ENCODE measurements at places on chromosomes 16 and 17. TPM values are rescaled to one million over a fixed set of nuclear protein-coding genes. Genes with fewer than 3 reads are reported as not detected.

- DNase-seq = no peak
Observed at GRCh38 chr17:62163847-62164246, 98.8 kb upstream of the MED13 start.

GRCh38 chr17:9729735-9730420 is 61.5 kb downstream of the DHRS7C start:
- no peak for DNase-seq

GRCh38 chr16:2365397-2366294 is 25.1 kb upstream of the ABCA3 start:
- DNase-seq = no peak

DNA sequence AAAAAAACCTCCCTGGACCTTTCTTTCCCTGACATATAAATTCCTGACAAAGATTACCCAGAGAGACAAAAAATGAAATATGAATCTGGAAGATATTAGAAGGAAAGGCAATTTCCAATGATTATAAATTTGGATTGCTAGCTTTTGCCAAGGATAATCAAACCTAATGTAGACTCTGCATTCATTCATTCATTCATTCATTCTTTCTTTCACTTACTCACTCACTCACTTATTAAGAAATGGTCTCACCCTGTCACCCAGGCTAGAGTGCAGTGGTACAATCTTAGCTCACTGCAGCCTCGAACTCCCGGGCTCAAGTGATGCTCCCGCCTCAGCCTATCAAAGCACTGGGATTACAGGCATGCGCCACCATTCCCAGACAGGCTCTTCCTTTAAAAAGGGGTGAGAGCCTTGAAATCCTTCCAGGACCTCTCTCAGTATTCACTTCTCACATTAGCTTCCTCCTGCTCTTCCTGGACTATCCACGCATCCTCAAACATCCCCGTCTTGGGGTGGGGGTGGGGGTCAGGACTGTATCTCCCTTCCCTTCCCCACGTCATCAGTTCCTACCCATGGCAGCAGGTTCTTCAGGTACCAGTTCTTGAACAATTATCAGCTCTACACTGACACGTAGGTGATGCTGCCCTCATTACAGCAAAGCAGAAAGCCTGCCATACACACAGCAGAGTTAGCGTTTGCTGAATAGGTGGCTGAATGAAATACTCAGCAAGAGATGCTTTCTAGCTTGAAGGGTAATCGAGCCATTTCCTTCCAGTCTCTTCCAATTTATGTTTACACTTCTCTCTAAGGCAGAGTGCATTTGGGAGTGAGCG is 19.8 kb downstream of the PRPSAP1 start:
- DNase-seq = no peak

DNA sequence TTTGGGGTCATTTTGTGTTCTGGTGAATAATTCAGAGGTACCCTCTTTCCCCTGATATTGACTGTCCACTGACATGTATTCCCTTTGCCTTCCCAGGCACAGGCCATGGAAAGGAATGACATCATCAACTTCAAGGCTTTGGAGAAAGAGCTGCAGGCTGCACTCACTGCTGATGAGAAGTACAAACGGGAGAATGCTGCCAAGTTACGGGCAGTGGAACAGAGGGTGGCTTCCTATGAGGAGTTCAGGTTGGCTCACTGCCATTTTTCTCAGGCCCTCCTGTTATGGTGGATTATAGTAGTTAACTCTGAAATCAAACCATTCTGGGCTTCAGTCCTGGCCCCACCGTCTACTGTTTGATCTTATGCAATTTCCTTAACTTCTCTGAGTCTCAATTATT is 1.6 kb upstream of the EFTUD2 start:
- DNase-seq = no peak

- peak; percentile 64 for DNase-seq
Observed at GRCh38 chr17:38747463-38748148, 530 bp downstream of the PCGF2 start.

DNA sequence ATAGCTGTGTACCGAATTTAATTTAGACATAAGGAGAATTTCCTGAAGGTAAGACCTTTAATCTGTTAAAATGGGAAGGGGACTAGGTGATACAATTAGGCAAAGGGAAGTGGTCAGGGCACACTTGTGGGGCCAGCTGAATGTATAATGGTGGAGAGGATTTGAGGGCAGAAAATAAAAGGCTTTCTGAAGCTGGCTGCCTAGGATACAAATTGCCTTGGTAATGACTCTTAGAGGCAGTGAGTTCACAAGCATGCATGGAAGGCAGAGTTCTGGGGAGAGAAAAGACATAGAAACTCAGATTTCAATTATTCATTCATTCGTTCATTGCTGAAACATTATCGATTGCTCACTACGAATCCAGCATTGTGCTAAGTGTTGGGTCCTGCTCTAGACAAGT is 12.4 kb upstream of the NFAT5 start:
- DNase-seq = no peak

GRCh38 chr17:42406615-42407288 is 16.3 kb downstream of the CAVIN1 start:
- no peak for DNase-seq

GRCh38 chr17:61414141-61414935 is 14.7 kb downstream of the TBX2 start:
- no peak for DNase-seq

Gene ABCA3
- total RNA-seq = 6.9 TPM

Gene MED9
- total RNA-seq = 34.1 TPM

Gene OTOP2
- not detected for total RNA-seq

Gene APOBR
- total RNA-seq = 0.38 TPM
